ENCODE measurements at places on chromosomes 1 and 21.
A peak's percentile ranks its signal among the peaks of the same experiment; 100 is the strongest.

- no peak for DNase-seq
Measured at GRCh38 chr1:151549199-151549598, 9.1 kb downstream of the TUFT1 start.

DNA sequence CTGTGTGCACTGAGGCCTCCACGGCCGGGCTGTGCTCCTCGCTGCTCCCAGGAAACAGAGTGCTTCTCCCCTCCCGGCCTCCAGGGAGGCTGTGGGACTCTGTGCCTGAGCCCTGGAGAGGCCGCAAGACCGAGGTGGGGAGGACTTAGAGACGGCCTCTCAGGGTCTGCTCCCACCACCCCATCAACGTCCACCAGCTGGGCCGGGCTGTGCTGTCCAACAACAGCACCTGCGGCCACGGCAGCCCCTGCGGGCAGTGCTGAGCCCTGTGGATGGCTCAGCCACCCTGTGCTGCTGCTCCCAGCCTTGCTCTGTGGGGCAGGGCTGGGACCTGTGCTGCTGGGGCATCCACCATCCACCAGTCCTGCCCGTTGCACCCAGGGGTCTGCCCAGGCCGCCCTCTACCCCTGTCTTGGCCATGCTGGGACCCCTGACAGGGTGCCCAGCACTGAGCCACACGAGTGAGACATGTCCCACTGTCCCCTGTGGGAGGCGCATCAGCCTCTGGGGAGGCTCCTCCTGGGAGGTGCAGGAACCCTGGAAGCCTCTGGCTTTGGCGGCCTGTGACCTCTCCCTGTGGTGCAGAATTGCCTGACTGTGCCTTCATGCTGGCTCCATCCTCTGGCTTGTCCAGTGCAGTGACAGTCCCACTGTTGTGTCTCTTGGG is 31.2 kb upstream of the LRRC3 start:
- no peak for DNase-seq

DNA sequence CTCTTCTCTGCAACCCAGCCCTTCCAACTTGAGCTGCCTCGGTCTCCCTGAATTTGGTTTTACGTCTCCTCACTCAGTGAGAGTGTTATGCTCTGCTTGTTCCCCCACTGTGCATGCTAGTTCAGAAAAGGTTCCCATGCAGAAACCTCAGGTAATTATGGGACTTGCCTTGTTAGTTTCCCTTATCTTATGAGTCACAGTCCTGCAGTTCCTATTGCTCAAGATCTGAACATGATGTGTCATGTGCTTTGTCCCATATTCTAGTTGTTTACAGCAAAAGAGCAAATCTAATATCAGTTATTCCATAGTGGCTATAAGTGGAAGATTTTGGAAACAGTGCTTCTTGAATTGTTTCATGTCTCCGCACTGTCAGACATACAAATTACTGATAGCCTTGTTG is 74.4 kb downstream of the DUSP10 start:
- DNase-seq = no peak

GRCh38 chr1:186966456-186966855 is 137.7 kb downstream of the PLA2G4A start:
- no peak for DNase-seq

- no peak for DNase-seq
Measured at GRCh38 chr1:218783131-218783530, 390.5 kb upstream of the LYPLAL1 start.

DNA sequence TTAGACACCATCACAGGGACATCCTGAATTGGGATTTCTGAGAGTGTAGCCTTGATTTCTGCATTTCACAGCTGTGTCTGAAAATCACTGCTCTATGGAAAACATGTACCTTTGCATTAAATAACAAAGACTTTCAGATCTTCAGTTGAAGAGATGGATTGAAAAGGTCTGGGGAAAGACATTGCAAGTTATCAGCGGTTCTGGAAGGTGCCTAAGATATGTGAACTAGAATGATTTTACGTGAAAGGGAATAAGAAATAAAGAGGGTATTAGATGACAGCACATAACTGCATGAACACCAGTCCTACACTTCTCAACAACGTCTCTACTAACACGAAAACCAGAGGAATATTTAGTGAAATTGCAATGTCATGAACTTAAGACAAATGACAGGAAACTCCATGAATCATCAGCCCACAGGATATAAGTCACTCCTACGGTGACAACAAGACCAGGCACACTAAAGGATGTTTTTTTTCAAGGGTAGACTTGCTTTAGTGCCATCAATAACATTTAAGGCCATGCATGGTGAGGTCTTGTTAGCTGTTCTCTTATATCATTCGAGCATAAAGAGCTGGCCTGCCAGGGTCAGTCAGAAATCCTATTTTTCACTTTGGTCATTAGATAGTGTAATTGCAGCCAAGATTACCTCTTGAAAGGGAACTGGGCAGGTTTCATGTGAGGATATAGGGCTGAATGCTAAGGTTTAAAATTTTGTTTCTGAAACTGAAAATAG is 283.1 kb downstream of the GRIK1 start:
- no peak for DNase-seq

GRCh38 chr1:76433526-76433925 is 359.0 kb downstream of the ST6GALNAC3 start:
- no peak for DNase-seq

DNA sequence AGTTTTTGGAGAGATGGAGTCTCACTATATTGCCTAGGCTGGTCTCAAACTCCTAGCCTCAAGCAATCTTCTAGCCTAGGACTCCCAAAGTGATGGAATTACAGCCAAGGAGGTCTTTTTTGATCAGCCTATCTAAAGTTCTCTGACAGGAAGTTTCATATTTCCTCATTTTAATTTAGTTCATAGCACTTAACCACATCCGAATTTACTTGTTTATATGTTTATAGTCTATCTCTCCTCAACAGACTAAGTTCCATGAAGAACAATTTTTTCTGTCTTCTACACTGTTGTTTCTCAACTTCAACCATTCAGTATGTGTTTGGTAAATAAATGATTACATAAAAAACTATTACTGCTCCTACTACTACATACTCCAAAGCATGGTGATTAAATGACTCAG is 47.9 kb downstream of the GON4L start:
- DNase-seq = no peak

DNA sequence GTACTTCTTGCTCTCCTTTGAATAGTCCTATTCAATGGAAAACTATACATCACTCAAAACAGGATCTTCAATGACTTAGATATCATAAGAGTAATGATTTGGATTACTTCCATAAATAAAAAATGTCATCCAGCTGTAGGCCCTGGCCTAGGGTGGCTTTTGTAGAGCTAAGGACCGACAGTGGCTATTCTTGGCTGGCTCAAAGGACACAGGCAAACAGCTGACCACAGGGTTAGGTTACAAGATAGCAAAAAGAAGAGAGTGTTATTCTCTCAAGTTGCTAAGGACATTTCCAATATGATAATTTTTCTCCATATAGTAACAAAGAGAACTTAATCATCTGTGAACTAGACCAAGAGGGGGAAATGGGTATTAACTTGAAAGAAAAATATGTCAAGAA is 495.1 kb downstream of the PLPP3 start:
- no peak for DNase-seq

DNA sequence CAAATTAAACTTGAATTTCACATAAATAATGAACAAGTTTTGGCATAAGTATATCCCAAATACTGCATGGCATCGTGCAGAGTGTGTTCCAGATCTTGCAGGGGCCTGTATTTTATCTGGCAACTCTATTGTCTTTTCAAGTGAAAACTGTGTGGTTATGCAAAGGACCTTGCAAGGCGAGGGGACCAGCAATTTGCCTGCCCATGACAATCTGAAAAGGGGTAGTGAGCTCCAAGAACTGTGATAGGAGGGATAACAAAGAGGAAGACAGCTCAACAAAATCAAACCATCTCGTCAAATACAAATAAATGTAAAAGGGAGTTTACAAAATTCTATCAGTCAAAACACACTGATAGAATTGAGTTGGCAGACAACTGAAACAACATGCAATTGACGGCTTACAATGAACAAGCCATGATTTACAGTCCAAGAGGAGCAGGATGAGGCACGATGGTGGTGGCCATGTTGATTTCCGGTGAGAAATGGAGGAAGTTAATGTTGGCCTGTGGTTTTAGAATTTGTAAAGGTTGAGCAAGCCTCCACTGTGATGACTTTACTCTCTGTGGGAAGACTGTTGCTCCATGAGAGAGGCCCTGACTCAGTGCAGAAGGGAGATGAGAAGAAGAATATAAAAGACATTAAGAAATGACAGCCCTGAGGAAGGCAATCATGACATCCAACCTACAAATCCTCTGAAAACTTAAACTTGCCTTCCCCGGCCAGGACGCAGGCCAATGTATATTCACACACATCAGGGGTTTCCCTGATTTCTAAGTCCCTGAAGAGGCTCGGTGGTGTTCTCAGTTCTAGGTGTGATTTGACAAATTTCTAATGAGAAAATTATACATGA is 132.2 kb downstream of the ADSS2 start:
- peak; percentile 62 for DNase-seq

GRCh38 chr1:168636642-168637111 is 60.3 kb downstream of the XCL1 start:
- no peak for DNase-seq

- no peak for DNase-seq
Measured at GRCh38 chr1:174789399-174789798, 210.3 kb upstream of the CACYBP start.

- no peak for DNase-seq
Measured at GRCh38 chr1:227816750-227817446, 1.4 kb downstream of the PRSS38 start.

DNA sequence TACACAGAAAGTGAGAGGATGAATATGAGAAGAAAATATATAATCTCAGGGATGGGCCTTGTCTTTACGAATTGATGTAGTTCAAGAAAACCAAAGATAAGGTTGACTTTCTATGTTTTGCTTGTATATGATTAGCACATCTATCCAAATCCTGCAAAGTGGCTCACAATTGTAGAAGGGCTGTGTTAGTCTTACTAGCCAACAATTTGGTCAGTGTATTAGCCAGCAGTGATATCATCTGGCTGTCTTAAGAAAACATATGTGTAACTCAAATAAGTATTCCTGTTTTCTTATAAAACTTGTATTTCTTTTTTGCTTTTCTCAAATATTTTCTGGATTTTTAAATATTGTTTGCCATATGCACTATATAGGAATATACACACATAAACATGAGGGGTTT is 5.5 kb downstream of the SDCCAG8 start:
- no peak for DNase-seq

- no peak for DNase-seq
Measured at GRCh38 chr1:111725192-111725591, 14.0 kb downstream of the INKA2 start.

DNA sequence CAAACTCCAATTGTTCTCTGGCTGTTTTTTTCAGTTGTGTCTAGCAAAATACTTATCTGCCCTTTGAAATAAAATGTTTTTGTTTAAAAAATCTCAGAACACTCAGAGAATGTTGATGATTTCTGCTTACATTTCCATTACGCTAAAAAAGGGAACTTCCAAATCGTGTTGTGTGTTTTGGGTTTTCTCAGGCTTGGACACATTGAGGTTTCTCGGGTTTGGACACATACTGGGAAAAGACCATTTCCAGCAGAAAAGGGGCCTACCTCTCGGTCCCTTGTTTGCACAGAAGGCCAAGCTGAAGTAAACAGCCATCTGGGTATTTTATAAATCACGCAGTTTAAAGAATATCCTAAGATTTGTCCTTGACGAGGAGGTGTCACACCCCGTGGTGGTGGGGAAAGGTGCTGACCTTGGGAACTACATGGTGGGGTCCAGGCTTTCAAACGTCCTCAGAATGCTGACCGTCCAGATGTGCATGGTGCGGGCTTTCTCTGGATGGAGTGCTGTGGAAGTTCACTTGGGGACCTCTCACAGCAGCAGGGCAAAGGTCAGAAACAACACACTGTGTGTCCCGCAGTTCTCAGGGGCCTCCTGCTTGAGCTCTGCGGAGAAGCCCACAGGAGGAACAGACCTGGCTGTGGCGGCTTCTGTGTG is 67.8 kb downstream of the SLC37A1 start:
- no peak for DNase-seq

- DNase-seq = no peak
Measured at GRCh38 chr1:235898126-235898525, 31.4 kb upstream of the LYST start.

DNA sequence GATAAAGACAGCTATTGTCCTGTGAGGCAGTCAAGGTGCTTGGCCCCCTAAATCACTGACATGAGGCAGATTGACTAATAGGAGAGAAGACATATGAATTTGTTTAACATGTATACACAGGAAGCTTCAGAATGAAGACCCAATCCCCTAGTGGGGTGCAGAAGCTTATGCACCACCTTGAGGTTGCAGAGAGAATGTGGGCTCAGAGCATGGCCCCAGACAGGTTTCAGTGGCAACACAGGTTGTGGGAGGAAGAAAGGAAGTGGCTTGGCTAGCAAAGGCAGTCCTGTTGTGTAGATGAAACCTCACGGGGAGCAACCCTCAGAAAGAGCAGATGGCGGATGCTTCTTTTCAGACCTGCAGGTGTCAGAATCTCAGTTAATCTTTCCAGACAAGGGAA is 37.0 kb upstream of the PARP1 start:
- peak; percentile 66 for DNase-seq

- DNase-seq = no peak
Measured at GRCh38 chr1:59188413-59189213, 108.3 kb upstream of the FGGY start.

DNA sequence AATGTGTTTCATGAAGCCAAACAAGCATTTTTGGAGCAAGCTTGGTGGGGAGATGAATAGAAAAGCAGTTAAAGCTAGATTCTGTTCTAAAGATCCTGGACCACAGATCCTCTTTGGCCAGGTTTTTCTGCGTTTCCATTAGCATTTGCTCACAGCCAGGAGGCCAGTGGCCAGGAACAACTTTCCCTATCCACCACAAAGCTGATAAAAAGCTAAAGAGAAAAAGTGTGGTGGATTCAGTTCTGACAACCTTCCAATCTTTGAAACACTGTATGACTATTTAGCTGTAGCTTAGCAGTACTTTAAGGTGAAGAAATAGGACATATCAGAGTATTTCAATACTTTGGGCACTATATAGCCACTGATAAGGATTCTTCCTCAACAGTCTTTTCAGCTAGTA is 3.0 kb upstream of the NEK7 start:
- no peak for DNase-seq

GRCh38 chr1:203276916-203277545 is 28.3 kb upstream of the BTG2 start:
- no peak for DNase-seq

DNA sequence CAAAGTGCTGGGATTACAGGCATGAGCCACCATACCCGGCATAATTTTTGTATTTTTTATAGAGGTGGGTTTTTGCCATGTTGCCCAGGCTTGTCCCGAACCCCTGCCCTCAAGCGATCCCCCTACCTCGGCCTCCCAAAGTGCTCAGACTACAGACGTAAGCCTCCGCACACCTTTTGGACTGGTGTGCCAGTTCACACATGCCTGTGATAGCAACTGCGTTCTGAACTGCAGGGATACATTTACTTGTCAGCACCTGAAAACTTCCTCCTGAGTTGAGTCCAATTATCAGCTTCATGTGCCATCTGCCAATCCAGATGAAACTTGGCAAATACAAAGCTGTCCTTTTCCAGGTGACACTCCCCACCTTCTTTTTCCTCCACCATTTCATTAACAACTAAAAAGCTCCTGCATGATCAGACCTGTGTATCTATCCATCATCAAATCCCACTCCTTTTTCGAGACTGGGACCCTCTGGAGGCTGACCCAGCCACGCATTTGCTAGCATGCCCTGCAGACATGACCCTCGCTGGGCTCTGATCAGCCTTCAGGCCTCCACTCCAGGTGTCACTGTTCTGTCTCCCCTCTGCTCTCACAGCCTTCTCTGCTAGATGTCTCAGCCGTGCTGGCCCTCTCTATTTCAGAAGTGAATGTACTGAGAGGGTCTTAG is 2.1 kb upstream of the DEGS1 start:
- DNase-seq = no peak

- DNase-seq = no peak
Measured at GRCh38 chr1:247370786-247371732, 39.4 kb upstream of the ZNF496 start.
